ENCODE measurements at places on chromosomes 5 and 9.

DNA sequence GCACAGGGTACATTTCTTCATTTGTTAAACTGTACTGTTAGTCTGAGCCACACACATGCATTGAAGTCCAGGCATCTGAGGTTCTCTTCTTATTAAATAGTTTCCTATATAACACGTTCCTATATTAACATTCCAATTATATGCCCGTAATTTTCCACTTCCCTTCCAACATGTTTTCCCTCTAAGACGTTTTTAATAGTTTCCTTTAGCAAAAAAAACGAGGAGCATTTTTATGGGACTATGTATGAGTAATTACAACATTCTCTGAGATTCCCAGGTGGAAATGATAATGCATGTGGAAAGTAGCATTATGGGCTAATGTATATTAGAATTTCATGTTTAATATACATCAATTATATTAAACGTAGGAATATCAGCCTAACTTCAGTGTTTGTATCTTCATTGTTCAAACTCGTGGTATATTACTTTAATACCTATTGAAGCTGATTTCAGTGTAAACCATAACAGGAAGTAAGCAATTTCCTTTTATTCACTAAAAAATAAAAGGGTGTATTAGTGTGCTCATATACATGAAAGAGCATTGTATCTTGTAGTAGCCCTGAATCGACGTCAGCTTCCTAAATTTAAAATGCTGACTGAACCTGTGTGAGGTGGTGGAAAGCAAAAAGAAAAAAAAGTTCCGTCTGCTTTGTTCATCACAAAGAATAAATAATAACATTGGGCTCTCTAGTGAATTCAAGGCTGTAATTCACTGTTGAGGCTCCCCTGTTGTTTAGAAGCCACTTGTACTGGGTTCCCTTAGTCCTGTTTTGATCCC is 11.3 kb downstream of the SMARCA2 start:
- no peak for DNase-seq

DNA sequence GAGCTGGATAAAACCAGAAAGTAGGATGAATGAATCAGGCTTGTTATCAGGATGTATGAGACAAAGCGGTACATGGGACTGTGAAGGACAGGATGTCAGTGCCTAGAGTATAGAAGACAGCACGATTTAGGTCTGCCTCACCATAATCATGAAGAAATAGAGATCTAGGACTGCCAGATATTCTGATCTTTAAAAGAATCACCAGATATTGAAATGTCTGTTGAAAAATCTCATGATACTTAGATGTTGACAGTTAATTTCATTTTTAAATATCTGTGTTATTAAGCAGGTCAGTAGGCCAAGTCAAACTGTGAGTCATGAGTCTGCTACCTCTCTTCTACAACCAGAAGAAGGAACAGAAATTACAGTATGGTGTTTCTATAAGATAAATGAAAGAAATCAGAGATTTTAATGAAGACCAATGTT is 65.0 kb downstream of the ST8SIA4 start:
- DNase-seq, result no peak

DNA sequence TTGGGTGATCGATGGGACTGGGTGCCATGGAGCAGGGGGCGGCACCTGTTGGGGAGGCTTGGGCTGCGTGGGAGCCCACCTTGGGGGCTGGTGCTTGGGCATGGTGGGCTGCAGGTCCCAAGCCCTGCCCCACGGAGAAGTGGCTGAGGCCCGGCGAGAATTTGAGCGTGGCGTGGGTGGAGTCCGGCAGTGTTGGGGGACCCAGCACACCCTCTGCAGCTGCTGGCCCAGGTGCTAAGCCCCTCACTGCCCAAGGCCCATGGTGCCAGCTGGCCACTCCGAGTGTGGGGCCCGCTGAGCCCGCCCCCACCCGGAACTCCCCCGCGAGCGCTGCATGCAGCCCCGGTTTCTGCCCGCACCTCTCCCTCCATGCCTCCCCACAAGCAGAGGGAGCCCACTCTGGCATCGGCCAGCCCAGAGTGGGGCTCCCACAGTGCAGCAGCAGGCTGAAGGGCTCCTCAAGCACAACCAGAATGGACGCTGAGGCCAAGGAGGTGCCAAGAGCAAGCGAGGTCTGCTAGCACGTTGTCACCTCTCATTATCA is 1178.6 kb upstream of the CDH10 start:
- no peak for DNase-seq

DNA sequence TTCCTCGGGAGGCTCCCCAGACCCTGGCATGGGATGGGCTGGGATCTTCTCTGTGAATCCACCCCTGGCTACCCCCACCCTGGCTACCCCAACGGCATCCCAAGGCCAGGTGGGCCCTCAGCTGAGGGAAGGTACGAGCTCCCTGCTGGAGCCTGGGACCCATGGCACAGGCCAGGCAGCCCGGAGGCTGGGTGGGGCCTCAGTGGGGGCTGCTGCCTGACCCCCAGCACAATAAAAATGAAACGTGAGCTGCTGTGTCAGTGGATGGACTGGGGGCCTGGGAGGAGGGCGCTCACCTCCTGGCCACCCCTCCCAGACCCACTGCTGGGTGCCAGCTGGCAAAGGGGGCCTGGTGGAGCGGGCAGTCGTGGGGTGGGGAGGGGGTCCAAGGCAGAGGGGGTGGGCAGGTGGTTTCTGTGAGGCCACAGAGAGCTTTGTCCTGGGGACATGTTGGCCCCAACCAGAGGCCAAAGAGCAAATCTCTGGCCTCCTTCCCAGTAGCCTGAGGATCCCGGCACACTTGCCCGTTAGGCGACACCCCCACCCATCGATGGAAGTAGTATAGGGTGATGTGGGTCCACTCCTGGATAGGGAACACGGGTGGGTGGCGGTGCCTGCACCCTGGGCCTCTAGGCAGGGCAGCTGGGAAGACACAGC is 9.8 kb downstream of the EGFL7 start:
- no peak for DNase-seq

DNA sequence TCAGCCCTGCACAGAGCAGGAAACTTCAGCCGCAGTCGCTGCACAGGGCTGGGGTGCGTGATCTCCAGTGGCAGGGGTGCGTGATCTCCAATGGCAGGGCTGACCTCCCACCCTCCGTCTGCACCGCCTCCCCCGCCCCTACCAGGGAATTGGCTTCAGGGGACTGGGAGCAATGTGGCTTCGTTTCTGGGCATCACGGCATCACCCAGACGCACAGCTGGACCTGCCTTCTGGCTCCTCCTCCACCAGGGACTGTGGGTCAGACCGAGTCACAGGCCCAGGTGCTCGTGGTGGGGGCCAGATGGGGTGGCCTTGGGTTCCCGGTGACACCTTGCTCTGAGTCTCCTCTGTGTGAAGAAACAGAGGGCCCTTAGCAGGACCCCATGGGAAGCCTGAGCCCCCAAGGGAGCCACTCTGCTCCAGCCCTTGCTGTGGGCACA is 51.1 kb downstream of the AHRR start:
- no peak for DNase-seq

DNA sequence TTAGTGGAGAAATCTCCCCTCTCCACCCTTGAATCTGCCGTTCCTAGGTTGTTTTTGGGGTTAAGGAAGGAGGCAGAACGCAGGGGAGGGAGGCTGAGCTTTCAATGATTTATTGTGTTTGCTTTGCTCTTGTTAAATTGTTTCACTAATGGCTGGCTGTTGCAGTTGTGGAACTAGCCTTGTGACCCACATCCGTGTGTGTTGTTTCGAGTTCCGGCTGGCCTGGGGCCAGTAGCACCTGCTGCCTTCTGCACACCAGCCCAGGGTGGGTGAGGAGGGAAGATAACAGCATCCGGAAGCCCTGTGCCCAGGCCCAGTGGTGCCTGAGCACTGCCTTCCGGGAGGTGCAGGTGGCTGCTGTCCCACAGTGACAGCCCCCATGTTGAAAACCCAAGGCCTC is 3.6 kb downstream of the ERGIC1 start:
- peak; percentile 34 for DNase-seq
